ENCODE measurements at places on chromosomes 6 and 20.

DNA sequence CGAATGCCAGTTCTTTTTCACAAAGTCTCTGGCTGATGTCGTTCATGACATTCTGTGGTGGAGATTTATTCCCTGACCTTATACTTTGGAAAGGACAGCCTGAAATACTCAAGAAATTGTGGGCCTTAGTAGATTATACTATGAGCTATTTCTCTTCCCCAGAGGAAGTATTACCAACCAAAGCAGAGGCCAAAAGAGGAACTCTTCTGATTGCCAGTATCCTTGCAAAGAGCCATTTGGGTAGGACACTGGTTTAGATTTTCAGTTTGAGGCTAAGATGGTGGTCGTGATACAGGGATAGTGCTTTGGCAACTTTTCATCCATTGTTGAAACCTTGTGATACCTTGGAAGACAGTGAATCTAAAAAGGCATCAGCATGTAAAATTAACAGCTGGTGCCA is 327.3 kb downstream of the HACE1 start:
- DNase-seq, result no peak

GRCh38 chr6:112193117-112193516 is 61.2 kb downstream of the LAMA4 start:
- DNase-seq, result no peak

GRCh38 chr6:73710470-73710869 is 14.5 kb downstream of the CD109 start:
- DNase-seq, result no peak

DNA sequence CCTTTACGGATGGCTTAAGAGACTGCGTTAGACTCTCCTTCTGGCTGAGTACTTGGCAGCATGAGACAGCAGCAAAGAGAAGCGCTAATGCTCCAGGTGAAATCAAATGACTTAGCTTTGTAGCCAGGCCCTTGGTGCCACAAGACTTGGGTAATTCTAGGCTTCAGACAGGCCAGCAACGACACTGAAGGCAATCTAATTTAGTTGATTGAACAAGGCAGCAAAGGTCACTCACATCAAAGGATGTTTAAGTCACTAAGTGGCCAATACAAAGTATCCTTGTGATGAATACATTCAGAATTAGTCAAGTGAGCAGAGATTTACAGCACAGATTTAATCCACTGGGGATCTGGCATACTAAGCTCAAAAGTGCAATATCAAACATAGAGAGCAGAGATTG is 113.2 kb downstream of the FAM83B start:
- DNase-seq, result no peak

DNA sequence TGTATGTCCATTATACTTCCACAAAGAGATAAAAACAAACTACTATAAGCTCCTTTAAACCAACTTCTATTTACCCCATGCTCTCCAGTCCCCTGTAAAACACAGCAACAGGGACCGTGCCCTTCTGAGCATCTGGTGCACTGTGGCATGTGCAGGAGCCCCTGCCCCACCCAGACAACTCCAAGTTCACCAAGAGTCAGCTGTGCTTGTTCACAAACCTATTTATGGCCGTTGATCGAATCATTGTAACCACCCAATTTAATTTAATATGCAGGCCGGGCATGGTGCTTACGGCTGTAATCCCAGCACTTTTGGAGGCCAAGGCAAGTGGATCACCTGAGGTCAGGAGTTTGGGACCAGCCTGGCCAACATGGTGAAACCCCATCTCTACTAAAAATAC is 13.7 kb upstream of the BLCAP start:
- no peak for DNase-seq

- no peak for DNase-seq
Observed at GRCh38 chr20:6140947-6141346, 18.1 kb upstream of the FERMT1 start.

DNA sequence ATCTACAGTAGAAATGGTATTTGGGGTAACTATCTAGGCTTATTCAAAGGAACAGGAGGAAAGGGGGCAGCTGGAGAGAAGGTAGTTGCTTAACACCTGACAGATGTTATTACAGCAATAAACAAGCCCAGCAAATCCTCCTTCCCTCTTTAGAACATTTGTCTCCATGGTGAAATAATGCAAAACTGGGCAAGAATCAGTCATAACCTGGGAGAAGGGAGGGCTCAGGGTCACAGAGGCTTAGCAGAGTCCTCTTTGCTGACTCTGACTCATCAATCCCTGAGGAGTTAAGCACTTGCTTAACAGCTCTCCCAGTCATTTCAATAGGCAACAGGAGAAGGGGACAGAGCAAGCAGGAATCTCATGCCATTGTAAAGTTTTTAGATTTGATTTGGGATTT is 230.3 kb downstream of the IBTK start:
- DNase-seq, result no peak

DNA sequence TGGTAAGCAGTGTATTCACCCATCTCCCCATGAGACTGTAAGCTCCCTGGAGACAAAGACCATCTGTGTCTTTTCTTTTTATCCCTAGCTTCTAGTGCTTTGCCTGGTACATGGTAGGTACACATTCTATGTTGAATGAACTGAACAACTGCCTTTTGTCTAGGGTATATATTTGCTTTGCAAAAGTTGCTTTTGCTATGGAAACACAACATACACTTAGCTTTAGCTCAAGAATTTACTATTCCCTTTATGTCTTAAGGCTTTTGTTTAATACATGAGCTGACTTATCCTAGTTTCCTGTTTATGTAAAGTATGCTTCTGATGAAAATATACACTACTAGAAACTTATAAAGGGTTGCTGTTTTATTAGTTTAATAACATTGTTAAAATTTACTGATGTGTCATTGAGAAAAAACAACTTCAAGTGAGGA is 198.2 kb downstream of the PRL start:
- no peak for DNase-seq

DNA sequence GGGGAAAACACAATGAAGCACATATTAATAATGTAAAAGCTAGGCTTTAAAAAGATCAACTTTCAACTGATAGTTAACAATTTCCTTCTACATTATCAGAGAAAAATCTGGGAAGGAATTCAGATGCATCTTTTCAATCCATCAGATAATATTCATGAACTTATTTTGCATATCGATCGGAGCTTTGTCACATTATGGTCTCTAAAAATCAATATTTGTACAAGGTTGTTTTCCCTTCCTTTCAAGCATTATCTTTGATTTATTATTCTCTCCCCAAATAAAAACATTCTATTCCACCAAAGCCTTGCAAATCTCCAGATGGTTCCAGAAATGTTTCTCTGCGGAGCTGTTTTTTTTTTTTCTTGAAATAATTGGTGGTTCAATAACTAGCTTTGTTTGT is 101.9 kb downstream of the GPR63 start:
- no peak for DNase-seq

- no peak for DNase-seq
Observed at GRCh38 chr6:157726892-157727628, 96.0 kb upstream of the SNX9 start.

GRCh38 chr6:39840781-39841180 is 48.6 kb downstream of the DAAM2 start:
- DNase-seq, result peak; percentile 75

GRCh38 chr20:11726026-11726425 is 191.7 kb upstream of the BTBD3 start:
- DNase-seq, result peak; percentile 24

DNA sequence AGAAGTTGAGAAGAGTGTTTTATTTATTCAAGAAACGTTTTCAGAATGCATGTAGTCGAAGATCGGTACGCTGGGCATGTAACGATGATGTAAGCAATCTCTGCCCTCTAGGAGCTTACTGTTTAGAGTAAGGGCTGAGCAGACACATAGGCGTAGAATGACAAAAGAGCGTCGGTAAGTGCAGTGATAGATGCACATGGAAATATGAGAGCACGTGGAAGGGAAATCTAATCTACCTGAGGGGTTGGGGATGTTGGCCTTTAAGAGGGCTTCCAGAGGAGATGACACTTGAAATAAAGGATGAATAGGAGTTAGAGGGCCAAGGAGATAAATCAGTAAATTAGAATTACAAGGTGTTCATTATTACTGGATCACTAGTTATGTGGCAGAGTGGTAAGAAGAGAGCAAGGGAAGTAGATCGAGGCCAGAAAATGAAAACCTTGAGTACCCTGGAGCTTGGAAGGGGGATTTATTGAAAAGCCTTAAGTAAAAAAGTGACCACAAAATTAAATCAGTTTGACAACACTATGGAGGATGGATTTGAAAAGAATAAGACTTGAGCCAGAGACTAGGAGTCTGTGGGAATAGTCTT is 782 bp downstream of the TRMT11 start:
- DNase-seq, result peak; percentile 53

- no peak for DNase-seq
Observed at GRCh38 chr6:166308033-166308768, at the start of gene PRR18. TSS of gene PRR18 (minus strand) at chr6:166308392. CDS start at chr6:166308142, 250 bp downstream.

DNA sequence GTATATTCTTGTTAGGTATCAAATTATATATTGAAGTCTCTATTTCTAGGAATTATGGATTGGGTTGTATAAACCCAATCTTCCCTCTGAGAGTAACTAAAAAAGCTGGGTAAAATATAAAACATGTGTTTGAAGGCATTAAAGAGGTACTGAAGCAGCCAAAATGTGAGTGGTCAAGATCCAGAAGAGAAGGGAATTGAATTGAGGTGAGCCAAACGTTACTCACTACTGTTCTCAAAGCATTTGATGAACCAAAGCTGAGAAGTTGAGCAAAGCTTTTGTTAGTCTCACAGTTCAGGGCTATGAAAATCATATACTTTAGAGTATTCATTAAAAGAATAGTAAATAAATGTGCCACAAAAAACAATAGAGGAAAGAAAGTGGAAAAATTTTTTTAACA is 365.8 kb downstream of the BCKDHB start:
- DNase-seq, result no peak

DNA sequence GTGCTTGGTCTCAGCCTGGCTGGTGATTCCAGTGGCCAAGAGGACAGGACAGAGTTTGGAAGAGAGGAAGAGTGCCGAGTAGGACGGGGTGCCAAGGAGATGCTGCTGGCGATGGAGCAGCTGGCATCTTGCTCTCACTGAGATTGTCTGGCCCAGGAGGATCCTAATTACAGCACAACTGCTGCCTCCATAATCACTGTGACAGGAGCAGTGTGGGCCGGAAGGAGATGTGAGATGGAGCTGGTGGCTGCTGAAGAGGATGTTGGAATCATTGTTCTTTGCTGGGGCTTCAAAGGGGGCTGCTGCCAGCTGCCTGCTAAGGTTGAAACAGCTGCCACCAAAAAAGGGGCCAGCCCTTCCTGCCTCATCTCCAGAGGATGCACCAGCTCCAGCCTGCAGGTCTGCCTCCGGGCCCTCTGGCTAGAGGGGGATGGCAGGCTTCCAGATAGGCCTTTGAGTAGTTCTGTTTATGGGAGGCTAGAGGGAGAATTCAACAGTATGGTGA is 214.4 kb downstream of the RNF144B start:
- DNase-seq, result peak; percentile 16

DNA sequence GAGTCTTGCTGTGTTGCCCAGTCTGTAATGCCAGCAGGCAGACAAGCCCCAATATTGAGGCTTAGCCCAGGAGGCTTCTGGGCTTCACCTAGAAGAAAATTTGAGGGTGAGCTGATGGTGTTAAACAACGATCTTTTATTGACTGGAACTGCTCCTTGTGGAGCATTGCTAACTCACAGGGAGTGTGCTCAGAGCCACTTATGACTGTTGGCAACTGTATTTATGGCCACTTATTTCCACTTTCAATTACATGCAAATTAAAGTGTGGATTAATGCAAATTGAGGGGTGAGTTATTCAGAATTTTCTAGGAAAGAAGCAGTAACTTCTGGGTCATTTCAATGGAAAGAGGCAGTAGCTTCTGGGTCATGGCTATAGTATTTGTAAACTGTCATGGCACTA is 317.2 kb upstream of the FKBP1C start:
- DNase-seq, result no peak

DNA sequence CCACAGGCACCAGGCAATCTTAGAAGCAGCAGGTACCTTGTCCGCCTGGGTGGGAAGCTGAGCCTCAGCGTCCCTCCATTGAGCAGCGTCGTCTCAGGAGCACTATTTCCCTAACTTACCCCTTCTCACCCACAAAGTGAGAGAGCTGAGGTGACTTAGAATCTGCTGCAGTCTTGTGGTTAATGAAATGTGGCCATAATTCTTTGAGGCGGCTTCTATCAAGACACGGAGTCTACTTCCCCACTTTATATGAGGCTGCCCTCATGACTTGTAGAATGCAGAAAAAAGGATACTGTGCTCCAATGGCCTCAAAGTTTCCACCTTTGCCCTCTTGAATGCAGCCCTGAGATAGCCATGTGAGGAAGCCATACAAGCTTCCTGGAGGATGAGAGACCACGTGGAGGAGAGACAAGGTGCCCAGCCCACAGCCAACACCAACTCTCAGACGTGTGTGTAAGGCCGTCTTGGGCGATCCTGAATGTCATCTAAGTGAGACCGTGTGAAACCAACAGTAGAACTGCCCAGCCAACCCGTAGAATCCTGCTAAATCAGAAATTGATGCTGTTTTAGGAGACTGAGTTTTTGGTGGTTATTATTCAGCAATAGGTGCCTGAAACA is 9.1 kb upstream of the TAGAP start:
- DNase-seq, result no peak

DNA sequence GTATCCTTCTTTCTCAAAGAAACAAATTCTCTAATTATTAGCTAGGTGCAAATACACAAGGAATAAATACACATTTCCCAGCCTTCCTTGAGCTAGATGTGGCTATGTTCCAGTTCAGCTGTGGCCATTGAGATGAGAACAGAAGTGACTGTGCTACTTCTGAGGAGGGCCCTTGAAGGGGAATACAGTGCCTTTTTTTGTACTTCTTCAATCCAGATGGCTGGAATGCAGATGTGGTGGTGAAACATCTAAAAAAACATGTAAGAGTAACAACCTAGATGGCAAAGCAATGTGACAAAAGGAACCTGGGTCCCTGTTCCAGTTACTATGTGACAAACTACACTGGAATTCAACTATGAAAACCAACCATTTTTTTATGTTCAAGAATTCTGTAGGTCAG is 115.4 kb upstream of the DST start:
- no peak for DNase-seq

GRCh38 chr6:27133281-27134227 is 113.9 kb upstream of the PRSS16 start:
- peak; percentile 61 for DNase-seq

DNA sequence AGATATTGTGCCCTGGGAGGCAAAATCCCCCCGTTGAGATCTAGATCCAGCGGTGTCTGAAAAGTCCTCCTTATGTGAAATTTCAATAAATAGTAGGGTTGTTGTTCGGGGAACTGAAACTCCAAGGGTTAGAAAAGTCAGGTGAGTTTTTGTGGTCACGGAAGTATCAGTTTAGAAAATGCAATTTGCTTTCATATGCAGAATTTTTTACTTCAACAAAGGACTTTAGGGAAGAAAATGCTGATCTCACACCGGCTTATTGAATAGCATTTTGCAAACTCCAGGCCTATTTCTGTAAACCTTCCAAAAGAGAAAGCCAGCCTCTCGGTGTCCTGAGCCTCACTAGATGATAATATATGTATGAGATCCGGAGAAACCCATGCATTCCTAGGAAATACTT is 254.7 kb downstream of the TSHZ2 start:
- DNase-seq, result no peak
